ENCODE measurements at places on chromosomes 12 and 14.

GRCh38 chr14:24232121-24232644 lies at the start of gene NEDD8:
NEDD8 (minus strand) TSS chr14:24232367; CDS start chr14:24232267, 100 bp downstream.
- peak; percentile 97 for DNase-seq

DNA sequence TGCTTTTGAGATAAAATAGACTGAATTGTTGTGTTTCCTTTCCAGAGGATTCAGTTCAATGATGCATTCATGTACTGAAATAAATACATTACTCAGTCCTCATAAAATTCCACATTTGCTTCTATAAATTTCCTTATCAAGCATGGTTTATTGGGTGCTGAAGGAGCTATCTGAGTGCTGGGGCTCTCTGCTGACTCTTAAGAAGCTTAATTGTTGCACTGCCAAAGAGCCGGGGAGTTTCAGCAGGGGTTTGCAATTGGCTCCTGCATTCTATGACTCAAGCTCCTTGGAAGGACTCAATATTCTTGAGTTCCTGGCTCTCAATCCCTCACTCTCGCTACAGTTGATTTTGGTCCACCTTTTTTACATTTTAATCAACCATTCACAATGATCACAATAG lies 69.8 kb upstream of the PYGL start:
- peak; percentile 87 for DNase-seq

DNA sequence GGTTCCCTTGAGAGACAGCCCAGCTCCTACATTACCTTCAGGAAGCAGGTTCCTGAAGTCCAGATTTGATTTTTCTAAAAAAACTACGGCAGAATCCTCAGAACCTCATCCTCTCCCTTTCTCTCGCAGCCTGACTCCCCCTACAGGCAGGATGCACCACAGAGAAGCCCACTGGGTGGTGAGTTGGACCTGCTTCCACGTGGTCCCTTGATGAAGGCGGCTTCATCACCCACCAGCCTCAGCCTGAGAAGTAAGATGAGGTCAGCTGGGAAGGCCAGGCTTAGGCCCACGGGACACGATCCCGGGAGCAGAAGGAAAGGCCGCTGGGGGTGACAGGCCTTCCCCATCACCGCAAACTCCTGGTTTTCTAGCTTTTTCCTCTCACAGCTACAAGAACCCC lies 83.0 kb downstream of the ACTN1 start:
- DNase-seq = no peak

GRCh38 chr12:53766881-53767280 lies 15.1 kb upstream of the CISTR start:
- DNase-seq = peak; percentile 39

GRCh38 chr14:104249089-104249488 lies 110.7 kb downstream of the KIF26A start:
- no peak for DNase-seq

DNA sequence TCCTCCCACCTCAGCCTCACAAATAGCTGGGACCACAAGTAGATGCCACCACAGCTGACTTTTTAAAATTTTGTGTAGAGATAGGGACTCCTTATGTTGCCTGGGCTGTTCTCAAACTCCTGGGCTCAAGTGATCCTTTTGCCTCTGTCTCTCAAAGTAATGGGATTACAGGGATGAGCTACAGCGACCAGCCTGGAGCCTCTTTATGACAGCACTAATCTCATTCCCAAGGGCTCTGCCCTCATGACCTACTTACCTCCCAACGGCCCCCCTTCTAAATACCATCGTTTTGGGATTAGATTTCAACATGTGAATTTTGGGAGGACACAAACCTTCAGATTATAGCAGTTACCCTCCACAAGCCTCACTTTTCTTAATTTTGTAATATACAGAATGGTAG lies 150.6 kb upstream of the FUT8 start:
- no peak for DNase-seq

DNA sequence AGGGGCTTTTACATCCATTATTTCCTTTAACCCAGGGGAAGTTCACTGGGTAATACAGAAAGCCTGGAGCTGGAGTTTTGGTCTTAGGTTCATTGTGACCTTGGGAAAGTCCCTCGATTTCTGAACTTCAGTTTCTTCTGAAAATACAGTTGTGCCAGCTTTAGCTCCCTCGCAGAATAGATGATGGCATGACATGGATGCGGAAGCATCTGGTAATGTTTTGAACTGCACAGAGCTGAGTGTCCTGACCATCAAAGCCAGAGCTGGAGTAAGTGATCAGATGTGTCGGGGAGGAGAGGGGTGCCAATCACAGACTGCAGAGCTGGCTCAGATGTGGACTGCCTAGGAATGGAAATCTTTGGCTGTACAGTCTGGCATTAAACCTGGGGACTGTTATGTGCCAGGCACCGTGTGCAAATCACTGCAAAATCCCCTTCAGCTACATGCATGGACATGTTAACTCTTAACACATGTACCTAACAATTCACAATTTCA lies 180.9 kb downstream of the ETV6 start:
- peak; percentile 30 for DNase-seq

- no peak for DNase-seq
Measured at GRCh38 chr12:84730561-84731162, 181.9 kb downstream of the SLC6A15 start.

GRCh38 chr14:105409364-105409763 lies 10.3 kb upstream of the MTA1 start:
- no peak for DNase-seq

DNA sequence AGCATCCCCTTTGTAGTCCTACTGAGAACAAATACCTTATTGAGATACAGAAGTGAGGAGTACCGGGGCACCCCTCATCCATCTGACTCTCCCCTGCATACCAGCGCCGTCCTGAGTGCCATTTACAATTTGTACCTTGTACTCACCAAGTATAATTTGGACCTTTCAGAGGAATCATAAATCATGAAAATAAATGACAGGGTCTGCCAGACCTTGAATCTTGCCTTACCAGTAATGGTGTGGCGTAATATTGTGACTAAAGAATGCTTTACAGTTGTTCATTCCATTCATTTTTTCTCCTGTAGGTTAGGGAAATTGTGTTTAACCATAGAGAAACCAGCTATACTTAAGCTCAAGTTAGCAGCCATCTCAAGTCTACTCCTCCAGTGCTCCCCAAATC lies 243.7 kb upstream of the RGS6 start:
- DNase-seq = peak; percentile 57

- DNase-seq = peak; percentile 84
Measured at GRCh38 chr12:108701779-108702441, 29.4 kb downstream of the CORO1C start.

- DNase-seq = no peak
Measured at GRCh38 chr12:96094201-96094600, 58.8 kb upstream of the LTA4H start.

GRCh38 chr12:109963330-109963729 lies 32.8 kb downstream of the GIT2 start:
- no peak for DNase-seq

- no peak for DNase-seq
Measured at GRCh38 chr12:89129167-89129870, 223.0 kb downstream of the DUSP6 start.

DNA sequence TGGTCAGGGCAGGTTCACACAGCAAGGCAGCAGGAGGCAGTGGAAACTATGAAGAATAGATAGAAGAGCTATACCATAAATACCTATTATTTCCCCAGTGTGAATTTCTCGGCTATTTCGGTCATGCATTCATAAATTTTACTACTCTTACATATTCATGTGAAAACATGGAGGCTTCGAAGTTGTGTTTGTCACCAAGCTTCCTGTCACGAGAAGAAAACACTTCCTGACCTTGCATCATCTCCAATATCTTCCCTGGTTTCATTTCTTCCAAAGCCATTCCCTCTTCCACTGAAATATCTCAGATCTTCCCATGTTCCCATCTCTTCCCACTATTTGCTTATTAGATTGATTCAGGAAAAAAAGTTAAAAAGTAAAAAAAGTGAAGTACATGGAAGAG lies 80.4 kb downstream of the CPNE8 start:
- no peak for DNase-seq

- no peak for DNase-seq
Measured at GRCh38 chr12:122226366-122227125, 694 bp upstream of the DIABLO start.

DNA sequence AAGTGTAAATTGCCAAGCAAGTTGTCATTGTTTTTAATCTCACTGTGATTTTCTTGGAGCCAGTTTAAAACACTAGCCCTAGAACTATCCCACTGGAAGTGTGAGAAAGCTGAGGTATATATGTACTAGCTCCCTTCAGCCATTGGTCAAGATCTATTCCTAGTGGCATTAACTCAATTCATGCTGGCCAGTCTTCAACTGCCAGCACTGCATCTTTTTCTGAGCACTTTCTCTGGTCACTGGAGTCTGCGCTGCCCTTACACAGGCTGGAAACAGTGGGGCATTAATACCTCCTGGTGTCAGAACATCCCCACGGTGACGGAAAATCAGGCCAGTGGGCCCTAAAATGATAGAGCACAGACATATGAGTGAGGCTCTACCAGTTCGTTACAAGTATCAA lies 4.0 kb upstream of the NOVA1 start:
- DNase-seq = no peak

GRCh38 chr12:53221203-53222080 lies 10.6 kb downstream of the RARG start:
- DNase-seq = peak; percentile 56

DNA sequence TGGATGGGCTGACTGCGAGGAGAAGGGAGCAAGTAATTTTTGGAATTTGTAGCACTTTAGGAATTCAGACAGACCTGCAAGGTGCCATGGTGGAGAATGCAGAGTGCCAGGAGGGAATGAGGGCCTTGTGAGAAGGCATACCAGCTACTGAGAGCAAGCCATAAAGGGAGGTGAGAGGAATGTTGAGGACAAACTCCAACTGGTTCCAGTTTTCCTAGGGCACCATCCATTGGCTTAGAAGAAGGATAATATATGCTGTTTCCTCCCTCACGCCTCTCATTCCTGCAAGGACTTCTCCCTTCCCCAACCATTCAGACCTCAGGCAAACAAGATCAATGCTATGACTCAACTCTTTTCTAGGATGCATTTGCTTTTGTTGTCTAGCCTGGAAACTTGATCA lies 11.2 kb upstream of the DAAM1 start:
- DNase-seq = no peak

DNA sequence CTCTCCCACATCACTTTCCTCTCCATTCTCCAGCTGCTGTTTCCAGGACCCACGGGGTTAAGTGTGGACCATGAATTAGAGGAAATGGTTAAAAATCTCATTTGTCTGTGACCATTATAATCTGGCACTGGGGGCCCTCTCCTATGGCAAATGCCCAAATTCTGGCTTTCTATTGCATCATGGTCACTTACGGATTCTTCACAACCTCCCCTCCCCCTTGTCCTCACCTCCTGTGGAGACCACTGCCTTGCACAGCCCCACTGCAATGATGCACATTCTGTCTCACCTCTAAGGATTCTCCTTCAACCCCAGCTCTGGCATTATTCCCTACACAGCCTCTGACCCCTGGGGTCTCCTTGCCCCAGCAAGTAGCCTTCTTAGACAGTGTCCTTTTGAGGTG lies 18.9 kb downstream of the BCAT1 start:
- DNase-seq = no peak

GRCh38 chr12:123807670-123808069 lies 45.6 kb downstream of the DNAH10 start:
- peak; percentile 9 for DNase-seq

- DNase-seq = no peak
Measured at GRCh38 chr14:67570453-67570852, 29.6 kb downstream of the PIGH start.

Data from AG10803 (cell line).